SW480 (cell line): ENCODE measurements at places on chromosomes 2 and 18.
A peak's percentile ranks its signal among the peaks of the same experiment; 100 is the strongest.

GRCh38 chr2:48210189-48210588 lies 303.9 kb upstream of the FBXO11 start:
- DNase-seq, result no peak

DNA sequence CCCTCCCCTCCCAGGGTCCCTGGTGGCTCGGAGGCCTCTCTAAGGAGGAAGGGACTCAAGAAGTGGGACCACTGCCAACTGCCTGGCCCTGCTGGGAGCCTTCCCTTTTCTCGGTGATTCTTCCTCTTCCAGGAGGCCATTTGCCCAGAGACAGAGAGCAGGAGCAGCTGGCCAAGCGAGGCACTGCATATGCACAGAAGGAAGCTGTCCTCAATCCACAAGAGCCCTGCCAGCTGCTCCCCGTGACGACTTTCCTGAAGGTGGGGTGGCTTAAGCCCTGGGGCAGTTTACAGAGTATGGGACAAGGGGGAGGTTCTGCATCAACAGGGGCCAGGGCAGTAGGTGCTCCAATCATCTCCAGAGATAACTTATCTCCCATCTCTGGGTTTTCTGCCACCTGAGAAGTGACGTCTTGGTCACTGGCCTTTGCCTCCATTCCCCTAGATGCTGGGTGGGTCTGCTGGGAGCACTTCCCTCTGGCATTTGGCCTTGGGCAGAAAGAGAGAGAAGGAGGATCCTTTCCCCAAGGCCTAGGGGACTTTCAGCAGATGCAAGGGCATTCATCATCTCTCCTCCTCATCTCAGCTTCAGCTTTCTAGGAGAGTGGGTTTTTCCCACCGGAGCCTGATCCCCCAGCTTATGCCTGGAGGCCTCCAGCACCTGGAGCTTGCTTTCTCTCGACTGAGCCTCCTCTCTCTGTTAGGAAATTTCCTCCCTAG lies 28.5 kb downstream of the CIB4 start:
- DNase-seq, result no peak

- DNase-seq, result peak; percentile 89
These were observed 66.9 kb upstream of the ZNG1B start for GRCh38 chr2:113370478-113371091.

GRCh38 chr2:161044095-161044865 lies 115.9 kb upstream of the TANK start:
- no peak for DNase-seq

DNA sequence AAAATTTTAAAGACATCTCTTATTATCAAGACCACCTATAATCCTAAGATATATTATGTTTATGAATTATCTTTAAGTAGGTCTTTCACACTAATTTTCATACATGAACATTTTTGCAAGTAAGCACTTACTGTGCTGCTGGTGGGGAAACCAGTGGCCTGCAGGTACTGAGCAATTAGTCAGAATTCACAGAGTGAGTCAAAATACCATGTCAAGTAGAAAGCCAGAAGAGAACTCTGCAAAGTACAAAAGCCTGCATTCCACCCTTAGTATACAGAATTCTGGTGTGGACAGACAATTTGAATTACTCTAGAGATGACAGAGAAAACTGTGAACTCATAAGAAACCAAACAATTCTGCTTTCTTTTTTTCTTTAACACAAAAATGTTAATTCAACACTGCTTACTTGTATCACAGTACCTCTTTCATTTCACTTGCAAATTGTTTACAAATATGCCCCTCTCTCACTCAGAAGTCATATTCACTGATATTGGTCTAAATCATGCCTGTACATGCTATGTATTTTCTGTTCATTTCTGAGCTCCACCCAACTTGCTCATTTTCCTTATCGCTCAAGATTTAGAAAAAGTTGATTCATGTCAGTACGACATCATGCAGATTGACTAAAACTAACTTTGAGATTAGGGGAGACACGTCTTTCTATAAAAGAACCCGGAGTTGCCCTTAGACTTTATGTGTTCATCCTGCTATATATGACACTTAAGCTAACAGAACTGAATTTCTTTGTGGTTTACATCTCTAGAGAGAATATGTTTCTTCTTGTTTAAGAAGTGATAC lies 182.9 kb downstream of the IKZF2 start:
- no peak for DNase-seq

DNA sequence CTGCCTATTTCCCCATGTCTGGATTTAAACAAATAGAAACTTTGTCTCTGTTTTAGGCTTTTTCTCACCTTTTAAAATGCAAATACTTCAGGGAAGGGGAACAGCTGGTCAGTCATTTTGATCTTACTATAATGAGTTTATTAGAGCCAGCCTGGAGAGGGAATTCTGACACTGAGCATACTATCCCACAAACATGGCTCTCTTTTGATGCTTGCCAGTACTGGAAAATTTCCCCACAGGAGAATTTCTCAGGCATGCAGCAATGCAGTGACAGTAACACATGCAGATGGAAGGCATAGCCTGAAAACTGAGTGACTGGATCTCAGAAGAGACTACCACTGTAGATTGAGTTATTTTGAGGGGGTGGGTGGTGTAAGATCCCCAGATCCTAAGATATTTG lies 974.3 kb upstream of the CELF4 start:
- DNase-seq, result no peak

GRCh38 chr2:53942280-53942679 lies 28.5 kb downstream of the PSME4 start:
- no peak for DNase-seq

DNA sequence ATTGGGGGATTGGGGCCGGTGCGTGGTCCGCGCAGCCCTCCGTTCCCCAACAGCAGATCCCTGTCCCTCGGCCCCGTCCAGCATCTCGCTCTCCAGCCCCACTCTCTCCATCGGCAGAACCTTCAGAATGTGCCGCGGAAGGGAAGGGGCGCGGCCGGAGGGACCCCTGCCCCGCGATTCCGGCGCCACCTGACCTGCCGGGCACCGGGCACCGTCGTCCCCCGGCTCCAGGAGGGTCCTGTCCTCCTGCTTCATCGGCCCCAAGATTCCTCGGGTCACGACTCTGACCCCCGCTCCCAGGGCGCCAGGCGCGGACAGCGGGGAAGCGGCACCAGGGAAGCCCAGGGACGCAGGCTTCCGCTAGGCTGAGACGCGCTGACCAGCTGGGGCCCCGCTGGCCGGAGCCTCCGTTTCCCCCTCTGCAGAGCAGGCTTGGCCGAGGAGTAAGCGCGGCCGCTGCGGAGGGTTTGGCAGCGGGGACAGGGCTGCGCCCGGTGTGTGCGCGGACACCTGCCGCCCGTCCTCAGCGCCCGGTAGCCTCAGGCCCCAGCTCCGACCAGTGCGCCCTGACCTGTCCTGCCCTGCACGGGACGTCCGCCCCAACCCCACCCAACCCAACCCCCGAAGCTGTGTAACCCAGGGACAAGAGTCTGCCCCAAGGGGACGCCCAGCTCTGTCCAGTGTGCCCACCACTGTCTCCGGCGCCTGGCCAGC lies 16.8 kb upstream of the BOK start:
- no peak for DNase-seq

- peak; percentile 82 for DNase-seq
These were observed 732.7 kb upstream of the FANCL start for GRCh38 chr2:58973811-58974281.

GRCh38 chr2:129801575-129801974 lies 177.9 kb upstream of the RAB6C start:
- no peak for DNase-seq

- DNase-seq, result no peak
These were observed 60.9 kb downstream of the C18orf63 start for GRCh38 chr18:74376523-74376922.

- no peak for DNase-seq
These were observed 24.3 kb upstream of the STAT1 start for GRCh38 chr2:191038241-191038725.

DNA sequence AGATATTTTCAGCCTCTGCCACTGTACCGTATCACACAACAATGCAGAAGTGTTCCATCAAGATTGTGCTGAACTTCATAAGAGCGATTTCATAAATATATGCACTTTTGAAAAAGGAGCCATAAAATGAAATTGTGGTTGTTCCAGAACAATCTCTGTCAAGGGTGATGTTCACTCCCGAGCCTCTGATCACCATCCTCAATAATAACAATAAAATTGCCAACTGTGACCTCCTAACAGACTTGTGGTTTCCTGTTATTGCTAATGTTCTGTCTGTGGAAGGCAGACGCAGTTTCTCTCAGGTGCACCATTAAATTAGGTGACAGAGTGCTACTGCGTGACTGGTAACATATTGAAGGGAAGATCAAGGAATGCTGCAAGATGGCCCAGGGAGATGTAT lies 383.7 kb downstream of the SOCS6 start:
- no peak for DNase-seq

- no peak for DNase-seq
These were observed 19.9 kb upstream of the SIGLEC15 start for GRCh38 chr18:45805551-45805950.

- no peak for DNase-seq
These were observed 8.2 kb upstream of the FAM98A start for GRCh38 chr2:33607251-33607721.

DNA sequence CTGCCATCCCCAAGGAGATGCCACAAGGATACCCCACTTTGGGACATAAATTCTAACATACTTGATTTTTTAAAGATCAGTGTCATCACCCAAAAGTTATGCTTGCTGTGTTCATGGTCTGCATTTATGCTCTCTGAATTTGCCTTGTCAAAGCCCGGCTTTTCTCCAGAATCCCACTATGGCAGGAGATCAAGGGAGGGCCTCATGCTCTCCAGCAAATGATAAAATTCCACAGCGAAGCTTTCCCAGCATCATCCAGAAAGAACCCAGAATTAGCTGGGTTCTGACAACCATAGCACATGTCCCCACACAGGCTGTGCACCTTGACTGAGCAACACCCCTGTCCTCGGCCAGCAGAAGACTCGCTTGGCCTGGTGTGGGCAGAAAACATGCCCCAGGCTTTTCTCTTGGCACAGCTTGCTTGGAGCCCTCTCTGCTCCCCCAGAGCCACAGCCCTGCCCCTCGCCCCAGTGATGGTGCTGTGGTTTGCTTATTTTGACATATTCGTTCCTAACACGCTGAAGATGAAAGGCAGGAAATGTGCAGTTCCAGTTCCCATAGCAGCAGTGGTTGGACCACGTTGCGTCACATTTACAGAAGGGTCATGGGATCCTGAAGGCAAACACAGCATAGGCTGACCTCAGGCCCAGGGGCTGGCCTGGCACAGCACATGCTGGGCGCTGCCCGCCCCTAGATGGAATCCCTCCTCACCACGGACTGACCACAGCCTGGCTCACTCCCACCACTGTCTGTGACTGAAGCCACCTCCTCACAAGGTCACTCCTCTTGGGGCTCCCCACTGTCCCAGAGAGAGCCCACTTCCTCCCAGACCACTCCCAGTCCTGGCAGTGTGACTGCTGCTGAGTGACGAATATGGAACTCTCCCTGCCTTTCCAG lies 14.1 kb upstream of the CHRNA1 start:
- peak; percentile 99 for DNase-seq

DNA sequence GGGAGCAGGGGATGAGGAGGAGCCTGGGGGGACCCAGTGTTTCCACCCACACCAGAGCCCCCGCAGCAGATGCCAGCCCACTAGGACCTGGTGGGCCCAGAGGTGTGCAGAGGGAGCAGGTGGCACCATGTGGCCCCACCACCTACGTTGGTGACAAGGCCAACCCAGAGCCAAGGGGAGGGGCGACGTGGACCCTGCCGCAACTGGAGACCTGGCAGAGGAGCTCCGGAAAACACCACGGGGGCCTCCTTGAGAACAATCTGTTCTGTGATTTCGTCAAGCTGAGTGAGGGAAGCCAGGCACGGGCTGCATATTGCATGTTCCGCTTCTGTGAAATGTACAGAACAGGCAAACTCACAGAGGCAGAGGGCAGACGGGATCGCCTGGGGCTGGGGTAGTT lies 49.1 kb upstream of the GPC1 start:
- no peak for DNase-seq

- no peak for DNase-seq
These were observed 193.5 kb upstream of the NDUFV2 start for GRCh38 chr18:8908792-8909510.

DNA sequence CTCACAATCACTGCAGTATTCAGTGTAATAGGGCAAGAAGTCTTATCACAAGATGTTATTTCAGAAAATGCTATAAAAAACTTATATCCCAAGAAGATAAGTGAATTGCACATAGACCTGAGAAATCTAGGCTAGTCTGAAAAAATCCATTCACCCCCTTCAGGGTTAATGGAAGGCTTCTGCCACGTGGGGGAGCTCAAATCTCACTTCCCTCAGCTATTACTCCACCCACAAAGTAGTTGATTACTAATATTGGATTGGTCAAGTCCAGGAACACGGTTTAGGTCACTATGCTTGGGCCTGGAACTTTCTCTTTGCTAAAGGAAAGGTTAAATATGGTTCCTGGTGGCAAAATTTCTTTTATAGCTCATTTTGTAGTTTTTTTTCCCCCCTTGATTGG lies 51.2 kb upstream of the ADAM23 start:
- peak; percentile 53 for DNase-seq

- peak; percentile 25 for DNase-seq
These were observed 568 bp downstream of the ARL5A start for GRCh38 chr2:151827564-151828142.

- no peak for DNase-seq
These were observed 207.6 kb downstream of the L3MBTL4 start for GRCh38 chr18:6207116-6207515.

DNA sequence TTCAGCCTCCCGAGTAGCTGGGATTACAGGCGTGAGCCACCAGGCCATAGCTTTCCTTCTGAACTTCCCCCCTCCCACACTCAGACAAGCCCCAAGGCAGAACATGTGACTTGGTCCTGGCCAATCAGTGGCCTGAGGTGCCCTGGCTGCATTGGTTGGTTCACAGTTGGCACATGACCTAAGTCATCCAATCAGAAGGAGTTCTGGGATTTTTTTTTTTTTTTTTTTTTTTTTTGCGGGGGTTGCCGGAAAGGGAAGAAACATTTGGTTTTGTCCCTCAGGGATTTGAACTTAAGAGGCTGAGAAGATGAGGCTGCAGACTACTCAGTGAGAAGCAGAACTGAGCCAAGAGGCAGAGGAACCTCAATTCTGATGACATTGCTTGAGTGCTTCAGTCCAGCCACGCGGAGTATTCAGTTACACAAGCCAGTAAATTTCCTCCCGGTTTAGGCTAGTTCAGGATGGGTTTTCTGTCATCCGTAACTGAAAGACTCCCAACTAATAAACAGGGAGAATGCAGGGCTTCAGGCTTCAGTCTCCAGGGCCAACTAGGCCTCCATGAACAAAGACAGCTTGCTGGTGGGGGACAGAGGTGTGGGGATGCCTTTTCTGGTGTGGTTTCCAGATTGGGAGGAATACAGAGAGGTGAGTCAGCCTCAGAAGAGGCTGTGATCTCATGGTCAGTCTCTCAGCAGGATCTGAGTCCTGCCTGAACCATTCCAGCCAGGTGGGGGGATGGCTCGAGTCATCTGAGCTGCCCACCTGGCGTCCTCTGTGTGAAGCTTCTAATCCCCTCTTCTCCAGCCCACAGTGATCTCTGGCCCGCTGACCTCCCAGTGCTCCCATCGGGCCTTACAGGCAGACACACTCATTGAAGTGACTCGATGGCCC lies 9.2 kb downstream of the PTMA start:
- no peak for DNase-seq

GRCh38 chr18:78911751-78912283 lies 67.8 kb upstream of the SALL3 start:
- DNase-seq, result no peak

- no peak for DNase-seq
These were observed 61.8 kb upstream of the ARL4C start for GRCh38 chr2:234558642-234559041.
